HepG2 (cell line): ENCODE measurements at places on chromosomes 1 and 21. TPM values are rescaled to one million over a fixed set of nuclear protein-coding genes. Genes with fewer than 3 reads are reported as not detected.

INKA2 gene
- polyA plus RNA-seq, result 2.6 TPM in 2 replicates

NBPF6 gene
- not detected in 2 replicates for polyA plus RNA-seq

MAP10 gene
- polyA plus RNA-seq, result not detected in 2 replicates

KNCN gene
- polyA plus RNA-seq, result not detected in 2 replicates

CD1B gene
- not detected in 2 replicates for polyA plus RNA-seq

PRDM2 gene
- 6.5 and 6.8 TPM in 2 replicates for polyA plus RNA-seq

MINDY1 gene
- 15.0 and 18.0 TPM in 2 replicates for polyA plus RNA-seq

PPIAL4G gene
- not detected in 2 replicates for polyA plus RNA-seq

ARID1A gene
- polyA plus RNA-seq, result 12.3 and 15.9 TPM in 2 replicates

PIP5K1A gene
- polyA plus RNA-seq, result 61.1 and 65.1 TPM in 2 replicates

CLCNKB gene
- 0.04 TPM in 1 of 2 replicates, not detected in the other for polyA plus RNA-seq

FAM43B gene
- 0.63 and 0.80 TPM in 2 replicates for polyA plus RNA-seq

FAAH gene
- 5.4 and 7.3 TPM in 2 replicates for polyA plus RNA-seq

KRTAP19-3 gene
- not detected in 2 replicates for polyA plus RNA-seq

PLA2G4A gene
- polyA plus RNA-seq, result not detected in 2 replicates

KIF14 gene
- polyA plus RNA-seq, result 1.5 and 3.3 TPM in 2 replicates

IL24 gene
- not detected in 2 replicates for polyA plus RNA-seq

OR2T4 gene
- polyA plus RNA-seq, result not detected in 2 replicates

MAP3K7CL gene
- polyA plus RNA-seq, result 0.04 TPM in 1 of 2 replicates, not detected in the other

SDE2 gene
- polyA plus RNA-seq, result 9.3 and 10.8 TPM in 2 replicates

WNT2B gene
- 0.32 and 0.69 TPM in 2 replicates for polyA plus RNA-seq

EFNA3 gene
- polyA plus RNA-seq, result 5.7 and 6.8 TPM in 2 replicates

OR2L13 gene
- polyA plus RNA-seq, result not detected in 2 replicates

ANGPTL3 gene
- 0.40 and 1.3 TPM in 2 replicates for polyA plus RNA-seq

GBP2 gene
- polyA plus RNA-seq, result 6.2 and 7.3 TPM in 2 replicates

DYNLT5 gene
- polyA plus RNA-seq, result not detected in 2 replicates

COL24A1 gene
- 0.04 and 0.07 TPM in 2 replicates for polyA plus RNA-seq

WNT9A gene
- not detected in 2 replicates for polyA plus RNA-seq

HTR6 gene
- 0.05 TPM in 1 of 2 replicates, not detected in the other for polyA plus RNA-seq

OR2L2 gene
- not detected in 2 replicates for polyA plus RNA-seq

RIMKLA gene
- polyA plus RNA-seq, result 2.8 and 3.8 TPM in 2 replicates

LCE3E gene
- not detected in 2 replicates for polyA plus RNA-seq

TLCD4 gene
- polyA plus RNA-seq, result 4.1 and 4.7 TPM in 2 replicates

RPAP2 gene
- 6.7 and 10.0 TPM in 2 replicates for polyA plus RNA-seq

LIPI gene
- not detected in 2 replicates for polyA plus RNA-seq

UBL4B gene
- not detected in 2 replicates for polyA plus RNA-seq

OPRD1 gene
- polyA plus RNA-seq, result 0.01 and 0.03 TPM in 2 replicates

AKR7A3 gene
- polyA plus RNA-seq, result 0.58 and 1.0 TPM in 2 replicates

ACTA1 gene
- 1.4 and 3.0 TPM in 2 replicates for polyA plus RNA-seq

FAM163A gene
- not detected in 2 replicates for polyA plus RNA-seq

HCRTR1 gene
- 0.05 TPM in 1 of 2 replicates, not detected in the other for polyA plus RNA-seq

YBX1 gene
- polyA plus RNA-seq, result 228 and 339 TPM in 2 replicates

C1orf185 gene
- not detected in 2 replicates for polyA plus RNA-seq

SV2A gene
- 1.9 and 3.3 TPM in 2 replicates for polyA plus RNA-seq

HPCAL4 gene
- polyA plus RNA-seq, result not detected in 2 replicates

CLEC20A gene
- polyA plus RNA-seq, result not detected in 2 replicates

TSPAN2 gene
- polyA plus RNA-seq, result not detected in 2 replicates

EVA1B gene
- polyA plus RNA-seq, result 3.9 and 5.8 TPM in 2 replicates

PCNX2 gene
- 0.13 and 0.42 TPM in 2 replicates for polyA plus RNA-seq

TEDDM1 gene
- not detected in 2 replicates for polyA plus RNA-seq

S100A14 gene
- polyA plus RNA-seq, result 7.7 and 10.8 TPM in 2 replicates

TNFRSF14 gene
- polyA plus RNA-seq, result 49.9 and 70.7 TPM in 2 replicates

CSF3R gene
- polyA plus RNA-seq, result 28.8 and 45.4 TPM in 2 replicates

KCNJ10 gene
- 9.9 and 10.3 TPM in 2 replicates for polyA plus RNA-seq

PLEKHN1 gene
- 0.58 and 0.59 TPM in 2 replicates for polyA plus RNA-seq
